Dorsolateral prefrontal cortex (tissue), 122 donors: ENCODE measurements at places on chromosomes 3 and 15. TPM values are rescaled to one million over a fixed set of nuclear protein-coding genes. Genes with fewer than 3 reads are reported as not detected.

DNA sequence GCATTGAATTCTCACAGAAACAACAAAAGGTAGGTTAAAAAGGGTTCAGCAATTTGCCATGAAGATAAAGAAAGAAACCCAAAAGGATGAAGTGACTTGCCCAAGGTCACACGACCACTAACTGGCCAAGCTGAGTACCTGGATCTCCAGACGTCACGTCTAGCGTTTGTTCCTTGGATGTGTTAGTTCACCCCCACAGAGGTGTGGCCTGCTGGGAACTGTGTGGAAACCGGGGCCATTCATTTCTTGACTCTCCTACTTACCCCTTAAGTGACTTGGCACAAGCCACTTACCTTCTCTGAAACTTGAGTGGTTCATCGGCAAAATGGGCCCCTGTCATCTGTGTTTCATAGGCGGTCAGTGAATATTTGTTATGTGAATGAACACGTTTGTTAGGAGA, 244.3 kb upstream of the SLCO3A1 start:
- DNase-seq, result no peak

- DNase-seq, result no peak
These were observed 18.7 kb upstream of the P2RY12 start for GRCh38 chr3:151403246-151403645.

GRCh38 chr3:86865506-86865905, 125.4 kb downstream of the VGLL3 start:
- DNase-seq, result no peak

DNA sequence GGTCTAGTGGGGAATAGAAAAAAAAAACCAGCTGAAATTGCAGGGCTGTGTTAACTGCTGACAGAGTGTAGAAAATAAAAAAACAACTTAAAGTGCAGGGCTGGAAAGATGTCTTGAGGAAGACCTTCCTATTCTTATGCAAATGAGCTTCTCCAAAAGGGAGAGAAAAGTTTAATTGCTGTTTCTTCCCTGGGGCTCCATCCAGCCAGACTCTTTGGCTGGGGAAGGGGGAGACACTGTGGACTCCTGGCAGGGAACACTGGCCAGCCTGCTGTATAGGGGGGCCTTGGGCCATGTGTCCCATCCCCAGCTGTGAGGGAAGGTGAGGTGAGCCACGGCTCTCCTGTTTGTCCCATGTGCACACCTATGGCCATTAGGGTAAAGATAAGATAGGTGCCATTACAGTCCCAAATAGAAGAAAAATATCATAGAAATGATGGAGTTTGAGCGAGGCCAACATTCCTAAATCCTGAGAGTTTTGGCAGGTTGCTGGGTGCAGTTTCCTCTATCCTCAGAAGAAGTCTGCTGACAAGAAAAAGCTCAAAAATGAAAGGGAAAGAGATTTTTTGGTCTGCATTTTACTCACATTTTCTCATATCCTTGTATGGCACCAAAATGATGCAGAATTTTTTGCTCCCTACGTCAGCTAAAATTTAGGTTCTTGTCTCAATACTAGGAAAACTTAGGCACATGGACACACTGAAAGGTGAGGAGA, 901.7 kb downstream of the PLOD2 start:
- no peak for DNase-seq

GRCh38 chr3:156664011-156664830, 10.2 kb upstream of the TIPARP start:
- no peak for DNase-seq

- peak; percentile 10 for DNase-seq
These were observed 129.6 kb upstream of the IQSEC1 start for GRCh38 chr3:13202744-13203397.

GRCh38 chr3:99647081-99647480, 8.7 kb downstream of the COL8A1 start:
- no peak for DNase-seq

DNA sequence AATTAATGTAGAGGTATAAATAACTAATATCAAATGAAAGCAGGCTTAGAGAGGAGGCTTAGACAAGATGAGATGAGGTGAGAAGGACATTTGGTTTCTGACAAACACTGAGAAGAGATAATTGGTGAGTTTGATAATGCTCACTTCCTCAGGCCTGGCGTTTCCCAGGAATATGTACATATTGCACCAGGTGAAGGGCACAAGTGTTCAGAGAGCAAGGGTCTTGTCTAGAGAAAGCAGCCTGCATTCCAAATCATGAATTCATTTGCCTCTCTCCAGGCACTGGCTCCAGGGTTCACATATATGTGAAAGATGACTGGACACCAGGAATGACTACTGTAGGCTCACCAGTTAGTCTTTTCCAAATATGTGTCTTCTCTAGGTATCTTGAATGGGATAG, 48.0 kb upstream of the LPP start:
- DNase-seq, result no peak

DNA sequence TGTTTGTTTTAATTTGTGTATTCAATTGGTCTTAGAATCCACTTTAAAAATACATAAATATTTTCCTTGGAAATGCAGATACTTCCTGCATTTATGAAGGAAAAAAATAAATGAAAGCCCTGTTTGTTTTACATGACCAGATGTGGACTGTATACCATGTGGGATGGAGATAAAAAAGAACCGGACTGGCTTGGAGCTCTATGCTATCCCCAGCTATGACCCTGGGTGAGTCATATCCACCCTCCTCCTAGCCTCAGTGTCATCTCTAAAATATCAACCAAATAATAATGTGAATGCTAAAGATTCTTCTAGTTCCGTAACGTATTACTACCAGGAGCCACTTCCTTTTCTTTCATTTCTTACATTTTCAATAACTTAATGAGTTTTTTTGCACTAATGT, 44.5 kb upstream of the PDZRN3 start:
- DNase-seq, result no peak

Gene CCDC174
- total RNA-seq, result 27.0 TPM

Gene IL12A
- total RNA-seq, result 0.78 TPM

Gene SAMD7
- not detected for total RNA-seq

Gene APEH
- 76.4 TPM for total RNA-seq

Gene GOLGA6L10
- total RNA-seq, result 5.2 TPM

Gene LCMT2
- 7.0 TPM for total RNA-seq

Gene CCR8
- not detected for total RNA-seq

Gene ZPLD1
- total RNA-seq, result not detected
